NCI-H2029 (cell line): ENCODE measurements at places on chromosomes 2 and 18.

DNA sequence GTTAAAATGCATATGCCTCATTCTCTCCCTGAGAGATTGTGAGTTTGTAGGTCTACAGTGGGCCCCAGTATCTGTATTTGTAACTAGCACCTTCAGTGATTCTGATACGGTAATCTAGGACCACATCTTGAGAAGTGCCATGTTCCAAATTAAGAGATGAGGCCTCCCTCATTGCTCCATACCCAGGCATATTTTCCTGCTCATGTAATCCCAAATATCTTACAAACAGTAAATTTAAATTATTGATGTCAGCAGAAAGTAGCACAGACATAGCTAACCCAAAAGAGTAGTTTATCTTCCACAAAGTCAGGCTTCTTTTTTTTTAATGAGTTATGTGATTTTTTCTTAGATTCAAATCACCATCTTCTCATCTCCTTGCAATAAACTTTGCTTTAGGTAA lies 263.8 kb downstream of the SETBP1 start:
- no peak for DNase-seq

DNA sequence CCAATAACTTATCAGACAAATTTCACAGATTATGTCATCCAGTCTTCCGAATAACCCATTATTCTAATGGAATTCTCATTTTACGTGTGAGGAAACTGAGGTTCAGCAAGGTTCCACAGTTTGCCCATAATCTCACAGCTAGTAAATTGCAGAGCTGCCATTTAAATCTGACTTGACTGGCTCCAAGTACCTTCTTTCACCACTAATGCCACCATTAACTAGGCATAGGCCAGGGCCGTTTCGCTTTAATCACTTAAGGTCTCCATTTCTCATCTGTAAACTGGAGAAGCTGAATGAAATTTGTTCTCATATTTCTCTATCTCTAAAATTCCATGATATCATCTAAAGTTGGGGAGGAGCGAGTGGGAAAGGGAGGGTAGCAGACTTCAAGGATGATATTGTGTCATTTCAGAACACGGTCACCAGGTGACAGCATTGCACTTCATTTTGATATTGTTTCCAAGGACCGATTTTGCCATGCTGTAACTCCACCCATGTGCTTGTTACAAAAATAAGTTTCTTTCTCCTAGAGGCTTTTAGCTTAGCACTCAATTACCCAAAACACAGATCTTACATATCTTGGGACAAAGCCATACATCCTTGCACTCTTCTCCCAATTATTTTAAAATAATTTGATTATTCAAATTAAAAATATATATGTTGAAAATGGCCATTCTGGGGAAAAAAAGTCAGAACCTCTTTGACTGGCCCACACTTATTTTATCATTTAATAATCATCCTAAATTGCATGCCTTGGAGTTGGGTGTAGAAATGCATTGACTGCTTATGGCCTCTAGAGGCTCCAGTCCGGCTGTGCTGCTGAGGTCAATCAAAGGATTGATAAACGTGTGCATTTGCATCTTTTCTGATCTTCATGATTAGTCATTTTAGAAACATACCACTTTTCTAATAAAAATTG lies 123.8 kb downstream of the AKAIN1 start:
- peak; percentile 3 for DNase-seq

DNA sequence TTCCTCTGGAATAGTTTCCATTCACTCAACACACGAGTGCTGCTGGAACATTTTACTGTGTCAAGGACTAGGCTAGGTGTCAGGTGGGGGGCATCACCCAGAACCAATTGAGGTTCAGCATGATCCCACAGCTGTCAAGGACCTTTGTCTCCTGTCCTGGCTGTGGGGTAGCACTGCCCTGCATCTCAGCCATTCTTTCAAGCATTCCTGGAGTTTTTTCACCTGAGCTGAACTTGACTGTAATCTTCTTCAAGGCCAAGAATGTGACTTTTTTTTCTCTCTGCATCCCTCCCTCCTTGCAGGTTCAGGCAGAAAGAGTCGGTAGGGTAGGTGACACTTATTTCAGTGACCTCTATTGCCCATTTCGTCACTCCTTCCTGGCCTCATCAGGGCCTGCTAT lies 3.5 kb downstream of the MAPK4 start:
- no peak for DNase-seq

GRCh38 chr2:239313776-239314175 lies 87.0 kb downstream of the HDAC4 start:
- DNase-seq = no peak

DNA sequence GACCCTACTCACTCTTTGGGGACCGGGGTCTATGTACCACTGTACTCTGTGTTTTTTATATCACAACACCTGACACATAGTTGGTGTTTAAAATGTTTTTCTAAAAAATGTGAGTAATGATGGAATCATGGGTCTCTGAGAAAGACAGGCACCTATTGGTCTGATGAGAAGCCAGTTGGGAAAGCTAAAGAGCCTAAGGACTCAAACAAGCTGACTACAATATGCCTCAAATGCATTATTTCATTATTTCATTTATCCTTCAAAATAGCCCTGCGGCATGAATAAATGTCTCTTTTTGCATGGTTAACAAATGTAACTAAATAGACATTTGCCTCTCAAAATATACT lies 102.9 kb upstream of the SCN1A start:
- DNase-seq = no peak

- DNase-seq = no peak
These were observed 50.6 kb downstream of the MDH1 start for GRCh38 chr2:63639344-63639743.

- no peak for DNase-seq
These were observed 54.6 kb upstream of the LYPD6B start for GRCh38 chr2:148983896-148984295.

- DNase-seq = no peak
These were observed 176.5 kb upstream of the COPS8 start for GRCh38 chr2:236909193-236909504.

DNA sequence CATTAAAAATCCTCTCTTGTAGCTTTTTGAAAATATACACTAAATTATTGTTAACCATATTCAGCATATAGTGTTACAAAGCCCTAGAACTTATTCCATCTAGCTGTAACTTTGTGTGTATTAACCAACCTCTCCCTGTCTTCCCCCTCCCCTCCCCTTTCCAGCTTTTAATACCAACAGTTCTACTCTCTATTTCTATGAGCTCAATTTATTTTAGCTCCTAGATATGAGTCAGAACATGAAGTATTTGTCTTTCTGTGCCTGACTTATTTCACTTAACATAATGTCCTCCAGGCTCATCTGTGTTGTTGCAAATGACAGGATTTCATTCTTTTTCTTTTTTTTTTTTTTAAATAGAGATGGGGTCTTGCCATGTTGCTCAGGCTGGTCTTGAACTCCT lies 45.1 kb downstream of the GPD2 start:
- DNase-seq = no peak

- no peak for DNase-seq
These were observed 112.7 kb downstream of the SMAD2 start for GRCh38 chr18:47817795-47818077.
